ENCODE measurements at places on chromosomes 16 and 17.
A peak's percentile ranks its signal among the peaks of the same experiment; 100 is the strongest.

- no peak for DNase-seq
These were observed 73.6 kb upstream of the HAS3 start for GRCh38 chr16:69031877-69032301.

DNA sequence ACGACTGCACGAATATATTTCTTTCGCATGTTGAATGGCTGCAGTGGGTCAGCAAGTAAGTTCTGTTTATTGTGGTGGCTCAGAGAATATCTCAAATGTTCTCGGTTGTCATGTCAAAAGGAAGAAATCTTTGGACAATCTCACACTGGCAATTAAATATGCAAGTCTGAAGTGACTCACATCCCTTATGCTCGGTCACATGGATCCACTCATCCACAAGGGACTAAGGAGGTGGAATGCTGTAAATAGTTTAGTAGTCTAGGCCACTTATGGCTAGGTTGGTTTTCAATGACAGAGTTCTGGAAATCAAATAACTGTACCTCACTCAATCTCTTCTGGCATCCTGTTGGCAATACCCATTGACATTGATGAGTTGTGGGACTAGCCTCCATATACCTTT, 33.0 kb upstream of the PMP22 start:
- peak; percentile 67 for DNase-seq

GRCh38 chr17:7314719-7315569, at the start of gene GPS2:
Gene GPS2, minus strand, starts transcription at chr17:7315360. Its CDS starts 308 bp downstream, at chr17:7315052.
- DNase-seq = peak; percentile 73

DNA sequence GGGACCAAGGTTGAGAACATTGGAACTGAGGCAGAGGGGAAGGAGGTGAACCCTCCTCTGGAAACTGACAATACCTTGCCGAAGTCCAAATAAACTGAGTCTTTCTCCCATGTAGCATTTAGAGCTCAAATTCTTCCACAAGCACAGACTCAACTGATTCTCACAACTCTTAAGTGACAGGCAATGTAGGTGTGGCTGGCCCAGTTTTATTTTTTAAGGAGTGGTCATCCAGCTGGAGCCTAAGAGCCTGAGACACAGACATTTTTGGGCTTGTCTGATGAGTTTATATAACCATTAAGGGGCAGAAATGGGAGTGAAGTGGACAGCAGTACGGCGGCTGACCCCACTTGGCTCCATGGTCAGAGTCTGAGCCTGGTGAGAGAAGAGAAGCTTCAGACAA, 10.8 kb downstream of the RCVRN start:
- DNase-seq = no peak

GRCh38 chr16:66534376-66534799, 15.5 kb downstream of the TK2 start:
- DNase-seq = no peak

GRCh38 chr16:67544844-67545664, 16.4 kb downstream of the RIPOR1 start:
- DNase-seq = no peak

GRCh38 chr17:51419476-51419875, 159.1 kb downstream of the UTP18 start:
- no peak for DNase-seq

DNA sequence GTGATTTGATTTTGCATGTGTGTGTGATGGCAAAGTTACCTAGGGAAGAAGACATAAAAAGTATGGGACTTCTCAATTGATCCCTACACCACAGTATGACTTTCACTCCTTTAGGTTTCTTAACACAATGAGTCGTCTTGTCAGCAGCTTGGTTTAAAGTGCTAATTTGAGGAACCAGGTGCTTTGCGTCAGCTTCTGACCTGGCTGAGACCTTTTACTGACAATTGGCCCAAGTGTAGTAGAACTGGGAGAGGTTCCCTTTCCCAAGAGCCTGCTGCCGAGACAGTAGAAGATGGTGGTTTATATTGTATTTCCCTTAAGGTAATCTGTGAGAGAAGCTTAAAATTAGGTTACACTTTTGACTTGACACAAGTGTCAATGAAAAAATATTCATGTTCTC, 54.9 kb downstream of the LDHD start:
- DNase-seq = no peak

DNA sequence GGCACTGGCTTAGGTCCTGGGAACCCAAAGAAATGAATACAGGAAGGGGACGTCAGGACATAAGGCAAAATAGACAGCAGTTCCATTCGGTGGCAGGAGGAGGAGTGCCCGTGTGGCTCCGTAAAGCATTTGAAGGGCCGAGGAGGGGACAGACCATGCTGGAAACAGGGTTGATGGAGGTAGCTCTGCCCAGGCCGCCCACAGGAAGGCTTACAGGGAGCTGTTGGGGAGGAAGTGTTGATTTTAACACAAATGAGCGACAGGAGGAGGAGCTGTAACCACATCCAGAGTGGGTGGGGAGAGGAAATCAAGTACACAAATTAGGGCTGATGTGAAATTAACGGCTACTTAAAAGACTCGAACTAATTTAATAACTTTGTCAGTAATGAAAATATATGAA, 54.6 kb downstream of the RBFOX3 start:
- DNase-seq = no peak

GRCh38 chr16:22008215-22009059, 526 bp downstream of the MOSMO start:
- no peak for DNase-seq

DNA sequence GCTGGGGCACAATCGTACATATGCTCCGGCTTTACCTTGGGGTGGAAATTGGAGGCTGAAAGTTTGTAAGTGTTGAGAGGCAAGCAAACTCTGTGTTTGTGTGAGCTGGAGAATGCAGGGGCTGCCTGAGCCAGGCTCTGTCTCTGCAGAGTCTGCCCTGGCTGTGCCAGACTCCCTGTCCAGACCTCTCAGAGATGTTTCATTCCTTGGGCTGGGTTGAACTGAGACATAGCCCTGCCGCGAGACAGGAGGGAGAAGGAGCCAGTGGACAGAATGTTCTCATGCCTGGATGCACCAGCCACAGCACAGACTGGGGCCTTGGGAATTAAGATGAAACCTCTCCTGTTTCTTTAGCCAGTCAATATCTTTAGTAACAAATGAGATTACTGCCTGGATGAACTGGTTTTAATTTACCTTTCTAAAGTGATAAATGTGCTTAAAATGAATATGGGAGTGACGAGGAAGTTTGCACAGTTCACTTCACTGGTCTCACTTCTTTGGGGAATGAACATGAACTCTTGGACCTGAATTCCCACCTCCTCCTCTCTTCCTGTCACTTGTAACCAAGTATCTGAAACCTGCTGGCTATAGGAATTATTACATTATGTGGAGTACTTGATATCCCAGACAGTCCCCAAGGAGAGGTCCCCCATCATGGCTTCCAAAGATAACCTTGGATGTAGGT, 40.1 kb downstream of the YPEL2 start:
- no peak for DNase-seq

GRCh38 chr17:82560802-82561428, 41.4 kb downstream of the FOXK2 start:
- DNase-seq = no peak

GRCh38 chr17:72234985-72235384, 114.2 kb downstream of the SOX9 start:
- no peak for DNase-seq

- peak; percentile 18 for DNase-seq
These were observed 1.2 kb downstream of the NGFR start for GRCh38 chr17:49496183-49496866.

DNA sequence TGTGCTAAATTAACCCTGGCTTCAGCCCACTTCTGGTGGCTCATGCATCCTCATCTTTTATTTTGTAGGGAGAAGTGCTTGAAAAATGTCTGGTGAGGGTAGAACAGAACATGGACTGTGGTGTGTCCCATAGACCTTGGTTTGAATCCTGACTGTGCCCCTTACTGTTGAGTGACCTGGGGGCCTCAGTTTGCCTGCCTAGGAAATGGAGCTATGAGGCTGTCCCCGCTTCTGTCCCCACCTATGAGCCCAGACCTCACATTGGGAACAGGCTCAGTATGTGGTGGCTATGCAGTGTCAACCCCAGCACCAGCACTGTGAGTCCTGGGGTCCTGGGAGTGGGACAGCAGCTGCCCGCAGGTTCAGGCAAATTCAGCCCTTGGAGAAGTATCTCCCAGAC, 186.3 kb upstream of the GSE1 start:
- no peak for DNase-seq

DNA sequence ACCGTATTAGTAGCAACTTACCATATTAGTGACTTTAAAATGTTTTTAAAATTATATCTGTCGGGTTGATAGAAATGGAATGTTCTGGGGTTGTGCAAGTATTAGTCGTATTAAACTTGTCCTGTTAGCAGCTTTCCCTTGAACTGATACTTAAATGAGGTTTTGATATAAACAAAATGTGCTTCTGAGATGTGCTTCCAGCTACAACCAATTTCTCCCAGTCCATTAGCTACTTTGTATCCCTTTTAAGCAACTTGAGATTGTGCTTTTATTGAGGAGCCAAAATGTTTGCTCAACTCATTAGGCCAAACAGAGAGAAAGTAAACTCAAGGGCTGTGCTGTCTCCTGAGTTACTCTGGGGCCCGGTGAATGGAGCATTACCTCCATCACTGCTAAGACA, 255.0 kb upstream of the RBFOX1 start:
- no peak for DNase-seq

DNA sequence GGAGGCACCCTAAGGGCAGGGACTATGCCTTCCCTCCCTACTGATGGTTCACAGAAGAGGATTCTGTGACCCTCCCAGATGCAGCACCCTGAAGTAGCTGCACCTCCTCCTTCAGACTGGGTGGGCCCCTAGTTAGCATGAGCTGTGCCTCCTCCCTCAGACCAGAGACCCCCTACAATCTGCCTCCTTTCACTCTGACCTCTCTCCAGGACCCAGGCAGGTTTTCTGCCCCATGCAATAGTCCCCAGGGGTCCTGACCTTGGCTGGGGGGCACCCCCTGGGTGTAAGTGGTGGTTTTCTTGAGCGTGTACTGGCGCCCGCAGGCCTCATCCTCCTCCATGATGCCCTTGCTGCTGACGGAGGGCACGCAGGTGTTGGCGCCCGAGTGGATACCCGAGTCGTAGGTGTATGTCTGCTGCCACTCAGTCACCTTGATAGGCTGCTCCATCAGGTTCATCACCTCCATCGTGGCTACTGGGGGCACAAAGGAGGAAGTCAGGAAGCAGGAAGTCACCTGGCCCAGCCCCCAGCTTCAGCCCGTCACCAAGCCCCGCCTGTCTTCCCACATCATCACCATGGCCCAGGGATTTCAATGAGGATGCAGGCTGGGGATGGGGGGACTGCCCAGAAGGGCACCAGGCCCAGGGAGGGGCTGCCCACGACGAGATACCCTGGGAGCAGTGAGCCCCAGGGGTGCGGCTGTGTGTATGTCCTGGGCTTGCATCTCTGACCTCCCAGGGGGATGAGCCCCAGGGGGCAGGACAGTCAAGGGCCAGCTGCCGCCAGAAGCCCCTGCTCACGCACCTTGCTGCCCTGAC, 14.9 kb downstream of the JUP start:
- no peak for DNase-seq

GRCh38 chr16:51180719-51181502, 29.8 kb upstream of the SALL1 start:
- DNase-seq = no peak

DNA sequence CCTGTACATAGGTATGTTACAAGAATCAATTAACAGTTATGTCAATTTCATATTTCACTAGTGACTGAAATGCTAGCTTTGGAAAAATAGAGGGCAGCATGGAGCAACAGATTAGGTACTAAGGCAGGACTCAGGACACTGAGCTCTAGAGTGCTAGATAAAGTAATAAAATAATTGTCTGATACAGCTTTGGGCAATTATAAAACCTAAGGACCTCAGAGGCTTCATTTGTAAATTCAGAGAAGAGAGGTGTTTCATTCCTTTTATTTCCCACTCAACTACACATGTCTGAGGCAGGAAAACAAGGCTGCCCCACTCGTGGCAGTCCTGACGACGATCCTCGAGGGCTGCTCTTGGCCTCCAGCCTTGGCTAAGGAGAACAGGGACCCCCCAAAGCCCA, 81.5 kb downstream of the CA4 start:
- DNase-seq = no peak

DNA sequence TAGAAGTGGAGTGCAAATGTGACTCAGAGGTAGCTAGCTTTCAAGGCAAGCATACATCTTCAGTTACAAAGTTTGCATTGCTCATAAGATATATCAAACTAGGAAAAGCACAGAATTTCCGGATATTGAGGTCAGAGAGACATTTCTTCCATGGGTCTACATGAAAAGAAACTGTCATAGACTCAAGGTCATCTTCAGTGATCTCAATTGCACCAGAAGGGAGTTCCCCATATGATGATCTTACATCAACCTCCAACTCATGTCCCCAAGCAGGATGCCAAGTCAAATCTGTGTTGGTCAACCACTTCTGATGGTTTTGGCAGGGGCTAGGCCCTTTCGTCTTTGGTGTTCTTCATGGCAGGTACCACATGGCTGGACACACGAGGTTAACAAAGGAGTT, 459.9 kb upstream of the MAF start:
- DNase-seq = no peak

DNA sequence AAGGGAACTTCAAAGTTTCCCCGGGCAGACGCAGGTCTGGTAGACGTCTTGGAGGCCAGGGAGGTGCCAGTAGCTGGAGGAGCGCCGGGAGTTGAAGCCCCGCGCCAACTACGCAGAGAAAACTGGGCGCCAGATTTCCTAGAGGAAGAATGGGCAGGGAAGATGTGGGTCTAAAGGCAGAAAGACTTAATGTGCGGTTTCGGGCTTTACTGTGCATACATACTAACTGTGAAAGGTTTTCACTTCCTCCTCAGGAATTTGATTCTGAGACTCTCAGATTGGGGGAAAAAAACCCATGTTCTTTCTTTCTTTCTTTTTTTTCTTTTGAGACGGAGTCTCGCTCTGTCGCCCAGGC, 331 bp upstream of the ZNF287 start:
- no peak for DNase-seq

- no peak for DNase-seq
These were observed 21.1 kb upstream of the DBNDD1 start for GRCh38 chr16:90040152-90041023.

GRCh38 chr16:65099607-65100006, 22.3 kb downstream of the CDH11 start:
- DNase-seq = no peak

DNA sequence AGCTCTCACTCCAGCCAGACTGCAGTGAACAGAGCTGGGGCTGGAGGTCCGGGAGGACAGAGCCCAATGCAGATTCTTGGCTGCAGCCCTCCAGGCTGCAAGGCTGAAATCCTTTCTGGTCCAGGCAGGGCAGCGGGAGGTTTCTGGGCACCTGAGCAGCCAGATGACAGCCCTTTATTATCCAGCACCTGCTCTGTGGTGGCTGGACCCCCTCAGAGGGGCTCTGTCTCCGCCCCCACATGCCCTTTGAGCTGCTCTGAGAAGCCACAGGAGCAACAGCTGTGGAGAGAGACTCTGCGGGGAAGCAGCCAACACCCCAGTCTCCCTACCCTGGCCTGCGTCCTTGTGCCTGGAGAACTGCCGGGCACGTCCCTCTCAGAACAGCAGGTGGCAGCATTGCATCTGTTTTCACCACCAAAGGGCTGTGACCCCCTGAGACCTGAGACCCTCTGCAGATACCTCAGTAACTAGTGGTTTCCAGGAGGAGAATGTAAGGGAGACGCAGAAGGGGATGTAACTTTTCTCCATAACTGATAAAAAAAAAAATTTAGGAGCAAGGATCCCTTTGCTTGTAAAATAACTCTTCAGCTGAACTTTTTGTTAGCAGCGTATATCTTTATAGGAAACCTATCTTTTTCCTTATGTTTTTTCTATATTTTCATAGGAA, 3.7 kb upstream of the CNP start:
- DNase-seq = peak; percentile 44

GRCh38 chr17:40113907-40114245, 7.9 kb upstream of the MSL1 start:
- DNase-seq = no peak

- DNase-seq = no peak
These were observed 42.2 kb downstream of the CCDC57 start for GRCh38 chr17:82170412-82170961.

GRCh38 chr17:70184207-70184606, 14.9 kb downstream of the KCNJ2 start:
- DNase-seq = no peak
